ENCODE measurements at places on chromosomes 6 and 20.

DNA sequence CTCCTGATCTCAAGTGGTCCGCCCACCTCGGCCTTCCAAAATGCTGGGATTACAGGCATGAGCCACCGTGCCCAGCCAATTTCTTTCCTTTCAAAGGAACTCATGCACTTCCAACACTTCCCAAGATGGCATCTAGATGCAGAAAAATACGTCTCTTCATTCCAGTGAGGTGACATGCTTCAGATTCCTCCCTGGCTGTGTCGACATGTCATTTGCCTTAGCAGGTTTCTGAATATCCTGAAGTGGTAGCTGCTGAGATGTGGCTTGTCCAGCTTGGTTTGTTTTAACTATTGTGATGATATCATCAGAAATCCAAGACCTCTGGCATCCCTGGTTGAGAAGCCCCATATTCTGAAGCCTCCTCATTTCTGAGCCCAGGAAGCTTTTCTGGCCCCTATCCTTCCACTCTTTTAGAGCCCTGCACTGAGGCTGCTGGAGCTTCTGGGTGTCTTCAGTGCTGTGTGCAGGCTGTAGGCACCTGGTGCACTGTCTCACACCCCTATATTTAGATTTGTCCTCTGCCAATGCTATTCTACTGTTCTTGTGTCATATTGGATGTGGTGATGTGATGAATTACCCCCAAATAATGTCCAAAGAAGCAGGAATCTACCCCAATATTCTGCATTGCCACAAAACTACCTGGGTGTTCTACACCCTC is 73.3 kb upstream of the E2F3 start:
- no peak for DNase-seq

DNA sequence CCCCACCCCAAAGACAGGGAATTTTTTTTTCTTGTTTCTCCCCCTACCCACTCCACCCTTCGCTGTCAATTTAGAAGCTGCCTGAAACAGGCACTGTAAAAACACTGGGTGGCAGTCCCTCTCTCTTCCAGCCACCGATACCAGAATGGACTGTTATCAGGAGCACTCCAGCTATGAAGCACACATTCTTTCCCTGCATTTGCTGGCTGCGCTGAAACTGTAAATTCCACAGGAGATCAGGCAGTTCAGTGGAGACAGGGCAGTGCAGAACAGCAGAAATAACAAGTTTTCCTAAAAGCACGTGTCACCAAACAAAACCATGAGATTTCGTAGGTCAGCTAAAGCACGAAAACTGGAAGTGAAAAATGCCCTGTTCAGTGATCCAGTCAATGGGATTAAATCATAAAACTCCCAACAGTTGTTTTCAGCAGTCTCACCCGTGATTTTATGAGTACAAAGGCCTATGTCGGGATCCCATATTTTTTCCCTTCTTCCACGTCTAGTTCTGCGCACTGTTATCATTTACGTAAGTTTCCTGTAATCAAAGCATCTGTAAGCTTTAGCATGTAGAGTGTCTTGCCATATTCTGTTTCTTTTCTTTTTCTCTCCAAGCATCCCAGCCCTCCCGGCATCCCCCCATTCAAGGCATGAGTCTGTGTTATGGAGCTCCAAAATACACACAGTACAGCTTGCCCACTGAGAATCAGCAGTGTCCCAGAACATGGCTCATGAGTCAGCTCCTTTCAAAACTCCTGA is 359.9 kb upstream of the EPHA7 start:
- DNase-seq = no peak

- no peak for DNase-seq
Observed at GRCh38 chr6:107114926-107115694, at the start of gene BEND3. BEND3 (minus strand) TSS chr6:107115515; CDS start chr6:107099285, 16,230 bp downstream.

DNA sequence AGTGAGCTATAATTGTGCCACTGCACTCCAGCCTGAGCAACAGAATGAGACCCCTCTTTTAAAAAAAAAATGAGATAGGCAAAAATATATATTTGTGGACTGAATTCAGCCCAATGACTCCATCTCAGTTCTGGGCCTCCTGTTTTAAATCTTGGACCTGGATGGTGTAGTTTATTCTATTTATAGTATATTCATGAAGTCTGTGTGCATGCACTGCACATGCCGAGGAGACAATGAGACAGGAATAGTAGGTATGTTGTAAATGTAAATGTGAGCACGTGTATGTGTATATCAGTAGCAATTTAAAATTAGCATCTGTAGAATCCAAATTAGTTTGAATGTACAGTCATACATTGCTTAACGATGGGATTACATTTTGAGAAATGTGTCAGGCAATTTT is 91.0 kb downstream of the TBC1D7 start:
- no peak for DNase-seq

DNA sequence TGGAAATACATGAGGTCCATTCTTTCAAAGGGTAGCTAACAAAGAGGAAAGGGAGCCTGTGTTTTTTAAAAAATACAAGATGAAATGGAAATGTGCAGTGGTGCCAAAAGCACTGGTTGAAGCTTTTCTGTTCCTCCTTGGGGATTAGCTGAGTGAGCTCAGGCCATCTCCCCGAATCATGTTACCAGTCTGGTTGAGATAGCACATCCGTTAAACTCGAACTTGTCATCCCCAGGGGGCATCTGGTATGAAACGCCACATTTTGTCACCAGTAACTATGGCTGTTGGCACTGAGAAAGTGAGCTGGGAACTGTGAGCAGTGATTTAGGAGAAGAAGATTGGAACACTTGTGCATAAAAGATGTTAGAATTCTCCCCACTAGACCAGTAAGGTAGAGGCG is 196.2 kb downstream of the SAMD5 start:
- no peak for DNase-seq

DNA sequence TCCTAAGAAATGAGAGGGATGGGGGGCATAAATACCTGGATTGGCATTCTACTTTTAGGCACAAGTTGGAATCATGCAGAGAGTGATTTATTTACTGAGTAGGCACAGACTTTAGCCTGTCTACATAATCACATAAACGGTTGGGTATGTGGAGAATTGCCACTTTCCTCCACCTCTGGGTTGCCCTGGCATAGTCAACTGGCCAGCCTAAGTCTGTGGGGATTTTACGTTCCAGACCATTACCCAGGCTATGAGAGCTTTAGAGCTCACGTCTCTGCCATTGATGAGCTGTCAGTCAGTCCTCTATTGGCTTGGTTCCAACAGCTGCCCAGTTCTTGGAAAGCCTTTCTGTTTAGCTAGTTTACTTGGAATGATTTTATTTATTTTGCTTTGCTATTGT is 5.0 kb upstream of the BHLHE23 start:
- no peak for DNase-seq

DNA sequence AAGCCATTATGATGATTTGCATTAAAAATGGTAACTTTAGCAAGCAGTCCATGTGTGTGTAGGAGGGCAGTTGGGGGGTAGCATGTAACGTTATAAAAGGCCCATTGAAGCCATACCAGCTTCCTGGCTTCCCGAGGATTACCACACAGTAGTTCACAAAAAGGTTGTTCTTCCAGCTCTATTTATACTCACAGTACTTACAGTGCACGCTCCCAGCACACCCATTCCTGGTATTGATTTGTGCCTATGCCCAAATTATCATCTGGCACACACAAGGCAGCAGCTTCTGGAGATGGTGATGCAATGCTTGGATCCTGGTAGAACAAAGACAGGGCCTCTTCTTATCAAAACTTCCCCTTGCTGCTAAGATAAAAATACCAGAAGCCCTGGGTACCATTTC is 436.8 kb downstream of the HAO1 start:
- no peak for DNase-seq

GRCh38 chr20:32444474-32445220 is 86.5 kb downstream of the ASXL1 start:
- DNase-seq = no peak

GRCh38 chr20:5973971-5974370 is 23.5 kb downstream of the MCM8 start:
- no peak for DNase-seq

DNA sequence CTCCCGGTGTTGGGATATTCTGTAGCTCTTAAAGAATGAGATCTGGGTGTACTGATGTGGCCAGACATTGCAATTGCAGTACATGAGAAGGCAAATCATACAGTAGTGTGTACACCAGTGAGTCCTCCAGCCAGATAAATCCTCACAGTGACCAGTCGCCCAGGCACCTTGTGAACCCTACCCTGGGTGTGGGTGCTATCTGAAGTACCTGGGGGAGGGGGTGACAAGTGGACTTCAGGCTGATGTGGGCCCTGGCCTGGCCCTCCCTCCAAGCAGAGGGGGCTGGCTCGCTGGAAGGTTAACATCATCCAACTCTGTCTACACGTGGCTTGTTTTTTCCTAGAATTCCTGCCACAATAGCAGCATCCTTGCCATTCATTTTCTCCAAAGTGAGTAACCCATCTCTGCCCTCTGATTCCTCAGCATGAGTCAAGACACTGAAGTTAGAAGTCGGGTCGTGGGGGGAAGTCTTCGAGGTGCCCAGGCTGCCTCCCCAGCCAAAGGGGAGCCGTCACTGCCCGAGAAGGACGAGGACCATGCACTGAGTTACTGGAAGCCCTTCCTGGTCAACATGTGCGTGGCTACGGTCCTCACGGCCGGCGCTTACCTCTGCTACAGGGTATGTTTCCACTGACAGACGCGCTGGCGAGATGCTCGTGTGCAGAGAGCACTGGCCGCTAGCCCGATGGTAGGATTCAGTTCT is 70.8 kb downstream of the PTPN1 start:
- no peak for DNase-seq

- no peak for DNase-seq
Observed at GRCh38 chr20:37729452-37729851, 35.6 kb downstream of the CTNNBL1 start.

DNA sequence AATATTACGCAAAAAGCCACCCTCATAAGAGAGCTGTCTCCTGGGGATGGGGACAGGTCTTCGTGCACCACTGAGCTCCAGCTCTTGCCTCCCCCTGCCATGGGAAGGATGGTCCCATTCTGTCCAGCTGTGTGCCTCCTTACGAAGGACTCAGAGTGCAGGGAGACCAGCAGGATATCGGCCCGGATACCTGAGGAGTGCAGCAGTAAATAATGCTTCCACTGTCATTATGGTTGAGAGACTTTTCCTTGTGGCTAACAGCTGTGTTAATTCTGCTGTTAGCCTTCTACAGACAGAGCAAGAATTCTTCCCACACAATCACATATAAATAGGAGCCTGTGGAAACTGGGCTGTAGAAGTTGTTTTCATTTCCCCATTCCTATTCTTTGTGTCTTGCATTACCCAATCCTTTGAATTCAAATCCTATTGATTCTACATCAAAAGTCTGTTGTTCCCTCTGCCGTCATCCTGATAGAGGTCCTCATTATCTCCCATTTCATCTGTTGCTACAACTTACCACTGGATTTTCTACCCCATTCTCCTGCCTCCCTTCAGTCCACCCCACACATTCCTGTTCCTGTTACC is 364.6 kb upstream of the SOX4 start:
- no peak for DNase-seq

DNA sequence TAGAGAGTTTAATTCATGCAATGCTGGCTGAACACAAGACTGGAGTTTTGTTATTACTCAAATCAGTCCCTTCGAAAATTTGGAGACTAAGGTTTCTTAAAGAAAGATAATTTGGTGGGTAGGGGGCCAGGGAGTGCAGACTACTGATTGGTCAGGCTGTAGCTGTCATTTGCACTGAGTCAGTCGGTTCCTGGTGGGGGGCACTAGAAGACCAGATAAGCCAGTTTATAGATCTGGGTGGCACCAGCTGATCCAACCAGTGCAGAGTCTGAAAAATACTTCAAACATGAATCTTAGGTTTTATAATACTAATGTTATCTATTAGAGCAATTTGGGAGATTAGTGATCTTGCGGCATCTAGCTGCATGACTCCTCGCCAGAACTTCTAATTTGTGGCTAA is 530.7 kb downstream of the NKAIN2 start:
- no peak for DNase-seq

DNA sequence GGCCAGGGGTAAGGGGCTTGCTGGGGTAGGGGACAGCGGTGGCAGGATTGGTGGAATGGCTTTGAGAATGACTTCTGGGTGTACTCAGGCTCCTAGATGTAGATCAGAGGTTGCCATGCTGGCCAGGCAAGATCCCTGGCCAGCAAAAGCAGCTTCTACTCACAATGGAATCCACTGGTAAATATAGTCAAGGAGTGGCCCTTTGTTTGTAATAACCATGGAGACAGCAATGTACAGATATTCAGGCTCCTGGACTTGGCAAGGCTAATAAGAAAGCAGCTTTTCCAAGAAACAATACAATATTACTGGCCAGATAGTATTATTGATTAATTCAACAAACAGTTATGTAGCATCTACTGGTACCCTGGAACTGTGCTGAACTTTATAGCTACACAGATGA is 37.9 kb downstream of the CDH26 start:
- DNase-seq = no peak

DNA sequence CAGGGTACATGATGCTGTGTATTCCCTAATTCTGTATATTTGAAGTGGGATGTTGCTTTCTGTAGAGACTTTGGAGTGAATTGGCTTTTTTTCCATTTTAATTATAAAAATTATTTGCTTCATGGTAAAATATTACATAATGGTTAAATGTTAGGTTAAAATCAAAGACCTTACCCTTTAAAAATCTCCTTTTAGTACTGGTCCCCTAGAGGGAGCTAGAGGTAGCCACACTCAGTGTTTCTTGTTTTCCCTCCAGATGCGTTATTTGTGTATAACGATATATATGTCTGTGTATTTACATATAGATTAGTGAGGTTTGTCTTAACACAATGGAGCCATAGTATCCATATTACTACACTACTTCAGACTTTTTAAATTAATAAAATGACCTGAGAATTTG is 146.7 kb downstream of the PLCB4 start:
- DNase-seq = no peak

GRCh38 chr6:16057446-16057845 is 71.4 kb upstream of the MYLIP start:
- no peak for DNase-seq

DNA sequence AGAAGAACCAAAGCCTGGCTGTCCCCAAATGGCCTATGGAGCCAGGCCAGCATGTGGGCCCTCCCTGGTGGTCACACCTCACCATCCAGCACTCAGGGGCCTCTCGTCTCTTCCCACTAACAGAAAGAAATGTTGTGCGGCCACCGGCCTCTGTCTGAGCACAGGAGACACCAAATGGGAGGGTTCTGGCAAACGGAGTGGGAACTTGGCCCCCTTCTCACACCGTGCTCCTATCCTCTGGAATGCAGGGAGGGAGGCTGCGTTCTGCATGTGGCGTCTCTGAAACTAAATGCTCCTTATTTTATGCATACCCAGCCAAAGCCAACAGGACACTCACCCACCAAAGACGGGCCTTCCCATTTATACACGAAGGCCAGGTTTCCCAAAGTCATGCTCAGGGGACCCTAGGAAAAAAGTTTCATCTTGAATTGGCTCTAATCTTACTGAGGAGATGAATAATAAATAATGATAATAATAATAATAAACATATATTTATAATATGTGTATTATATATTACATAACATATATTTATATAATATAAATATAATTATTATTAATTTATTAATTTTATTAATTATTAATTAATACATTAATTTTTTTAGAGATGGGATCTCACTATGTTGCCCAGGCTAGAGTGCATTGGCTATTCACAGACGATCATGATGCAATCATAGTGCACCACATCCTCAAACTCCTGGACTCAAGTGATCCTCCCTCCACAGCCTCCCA is 102.4 kb downstream of the FOXF2 start:
- no peak for DNase-seq

Data from breast epithelium (tissue), 4 donors.